Cardiac muscle cell (in vitro differentiated cells and primary cell): ENCODE measurements at places on chromosomes 1 and 21.

DNA sequence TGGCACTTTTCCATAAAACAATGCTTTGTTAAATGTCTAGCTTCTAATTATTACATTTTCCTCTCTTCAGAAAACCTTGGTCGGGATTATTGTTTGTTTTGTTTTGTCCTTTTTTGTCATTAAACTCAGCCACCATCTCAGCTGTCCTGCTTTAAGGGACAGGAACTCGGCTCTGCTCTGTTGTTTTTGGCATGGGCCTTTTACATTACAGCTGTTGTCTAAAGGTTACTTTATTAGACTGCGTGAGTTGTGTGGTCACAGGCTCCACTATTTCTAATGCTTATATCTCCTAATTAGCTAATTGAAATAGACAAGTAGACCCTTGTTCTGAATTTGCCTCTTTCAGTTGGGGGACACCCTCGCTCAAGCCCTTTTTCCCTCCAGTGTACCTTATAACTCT is 1.6 kb downstream of the PALMD start:
- DNase-seq: no peak

GRCh38 chr1:54583307-54583686 is 35.3 kb downstream of the ACOT11 start:
- no peak for DNase-seq

- no peak for DNase-seq
Measured at GRCh38 chr1:47469910-47470309, 32.1 kb downstream of the FOXD2 start.

- no peak for DNase-seq
Measured at GRCh38 chr21:42756580-42757250, 103.3 kb downstream of the PDE9A start.

DNA sequence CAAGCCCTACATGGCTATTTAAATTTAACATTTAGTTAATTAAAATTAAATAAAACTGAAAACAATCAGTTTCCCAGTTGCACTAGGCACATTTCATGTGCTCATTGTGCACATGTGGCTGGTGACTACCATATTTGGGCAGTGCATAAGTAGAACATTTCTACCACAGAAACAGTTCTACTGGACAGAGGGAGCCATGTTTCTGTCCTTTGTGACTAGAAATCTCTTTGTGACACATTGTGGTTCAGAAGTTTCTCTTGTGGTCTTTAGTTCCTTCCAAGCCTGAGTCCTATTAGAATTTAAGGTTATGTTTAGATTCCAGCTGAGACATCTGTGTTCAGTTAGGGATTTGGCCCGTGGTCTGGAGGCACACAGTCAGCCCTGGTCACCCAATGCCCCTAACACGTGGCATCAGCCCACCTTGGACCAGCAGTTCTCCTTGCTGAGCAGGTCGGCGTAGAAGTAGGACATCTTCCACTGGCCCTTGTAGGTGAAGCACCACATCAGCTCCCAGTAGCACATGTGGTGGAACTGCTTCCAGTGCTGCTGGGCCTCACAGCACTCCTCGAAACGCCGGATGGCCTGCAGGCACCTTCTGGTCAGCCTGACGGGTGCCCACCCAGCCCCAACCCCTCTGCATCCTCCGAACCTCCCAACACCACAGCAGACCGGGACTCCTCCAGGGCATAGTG is 29.1 kb downstream of the TTC39A start:
- DNase-seq: no peak

- DNase-seq: no peak
Measured at GRCh38 chr1:206931709-206932108, 10.0 kb upstream of the FCMR start.

GRCh38 chr1:14495996-14496395 is 102.5 kb upstream of the KAZN start:
- DNase-seq: no peak

GRCh38 chr1:3038571-3039181 is 17.4 kb downstream of the ACTRT2 start:
- no peak for DNase-seq

DNA sequence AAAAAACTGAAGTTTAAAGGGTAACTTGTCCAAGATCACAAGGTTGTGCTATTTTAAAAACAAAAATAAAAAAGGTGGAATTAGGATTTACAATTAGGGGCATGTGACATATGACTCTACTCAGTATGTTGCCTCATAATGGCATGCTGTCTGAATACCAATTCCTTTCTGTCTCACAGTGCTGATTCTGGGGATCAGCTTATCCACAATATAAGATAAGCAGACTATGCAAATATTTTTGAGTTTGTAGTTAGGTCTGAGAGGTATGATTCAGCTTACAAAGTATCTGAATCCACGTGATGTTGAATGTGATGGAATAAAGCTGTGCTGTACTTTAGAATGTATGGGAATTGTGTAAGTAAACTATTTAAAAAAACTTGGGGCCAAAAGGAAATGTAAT is 216.6 kb downstream of the HHIPL2 start:
- peak; percentile 66 for DNase-seq

- peak; percentile 51 for DNase-seq
Measured at GRCh38 chr1:20555025-20555757, 2.8 kb downstream of the FAM43B start.

GRCh38 chr1:227794817-227795192 is 20.7 kb upstream of the PRSS38 start:
- no peak for DNase-seq
